ENCODE measurements at places on chromosomes 12 and 14.

- DNase-seq, result peak; percentile 48
These were observed 7.9 kb downstream of the DYNC1H1 start for GRCh38 chr14:101972126-101972866.

- DNase-seq, result no peak
These were observed 305.0 kb downstream of the NELL2 start for GRCh38 chr12:44571006-44571550.

- DNase-seq, result no peak
These were observed 157.0 kb upstream of the RMST start for GRCh38 chr12:97305651-97306050.

GRCh38 chr12:6961278-6961694, 9.2 kb downstream of the PHB2 start:
- DNase-seq, result no peak

- DNase-seq, result no peak
These were observed 27.6 kb upstream of the ARHGAP5 start for GRCh38 chr14:32049361-32050088.

DNA sequence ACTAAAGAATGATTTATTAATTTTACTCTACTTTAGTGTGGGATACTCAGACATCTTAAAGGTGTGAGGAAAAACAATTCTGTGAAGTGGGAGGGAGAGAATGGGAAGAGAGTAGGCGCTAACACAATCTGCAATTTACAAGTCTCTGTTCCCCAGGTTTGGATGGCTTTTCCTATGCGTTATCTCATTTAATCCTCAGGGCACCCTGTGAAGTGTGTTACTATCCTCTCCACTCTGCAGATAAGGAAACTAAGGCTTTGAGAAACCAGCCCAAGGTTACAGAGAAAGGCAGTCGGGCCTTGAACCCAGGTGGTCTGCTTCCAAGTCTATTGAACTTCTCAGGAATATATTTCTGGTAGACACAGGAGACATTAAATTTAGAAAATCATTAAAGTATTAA, 36.2 kb upstream of the TUBA1C start:
- no peak for DNase-seq

GRCh38 chr12:180445-180844, 33.5 kb downstream of the SLC6A12 start:
- no peak for DNase-seq

- no peak for DNase-seq
These were observed at the start of gene HOXC9 for GRCh38 chr12:54000116-54001114. TSS of gene HOXC9 (plus strand) at chr12:54000161. CDS start at chr12:54000189, 28 bp downstream.

DNA sequence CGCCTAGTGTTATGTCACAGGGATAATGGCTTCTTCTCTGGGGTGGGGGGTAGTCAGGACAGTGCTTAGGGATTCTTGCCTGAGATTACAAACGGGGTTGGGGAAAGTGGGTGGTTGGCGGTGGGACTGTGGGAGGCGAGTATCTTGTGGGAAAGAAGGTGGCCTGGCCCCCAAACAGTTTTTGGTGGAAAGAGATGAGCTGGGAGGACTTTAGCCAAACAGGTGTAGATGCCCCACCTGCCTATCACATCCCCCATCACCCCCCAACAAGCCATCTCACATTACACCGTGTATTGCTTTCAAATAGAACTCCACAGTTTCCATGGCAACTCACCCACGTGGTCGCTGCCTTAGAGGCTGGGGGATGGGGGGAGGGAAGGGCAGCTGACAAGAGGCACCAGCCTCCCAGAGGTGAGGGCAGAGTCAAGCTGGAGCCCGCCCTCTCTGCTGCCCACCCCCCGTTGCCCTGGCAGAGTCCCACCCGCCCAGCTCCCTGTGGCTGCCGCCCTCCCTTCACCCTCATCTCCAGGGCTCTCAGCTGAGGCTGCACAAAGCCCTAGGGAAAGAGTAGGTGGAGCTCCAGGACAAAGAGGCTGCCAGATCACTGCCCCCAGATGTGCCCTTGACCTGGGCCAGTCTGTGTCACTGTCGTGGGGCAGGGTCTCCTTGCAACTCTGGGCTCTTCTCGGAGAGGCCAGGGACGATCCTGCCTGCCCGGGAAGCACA, 98.3 kb downstream of the LRRC74A start:
- DNase-seq, result peak; percentile 75

GRCh38 chr14:53032161-53032803, 81.4 kb upstream of the FERMT2 start:
- no peak for DNase-seq

- no peak for DNase-seq
These were observed 20.6 kb upstream of the TMPRSS12 start for GRCh38 chr12:50822082-50822481.

DNA sequence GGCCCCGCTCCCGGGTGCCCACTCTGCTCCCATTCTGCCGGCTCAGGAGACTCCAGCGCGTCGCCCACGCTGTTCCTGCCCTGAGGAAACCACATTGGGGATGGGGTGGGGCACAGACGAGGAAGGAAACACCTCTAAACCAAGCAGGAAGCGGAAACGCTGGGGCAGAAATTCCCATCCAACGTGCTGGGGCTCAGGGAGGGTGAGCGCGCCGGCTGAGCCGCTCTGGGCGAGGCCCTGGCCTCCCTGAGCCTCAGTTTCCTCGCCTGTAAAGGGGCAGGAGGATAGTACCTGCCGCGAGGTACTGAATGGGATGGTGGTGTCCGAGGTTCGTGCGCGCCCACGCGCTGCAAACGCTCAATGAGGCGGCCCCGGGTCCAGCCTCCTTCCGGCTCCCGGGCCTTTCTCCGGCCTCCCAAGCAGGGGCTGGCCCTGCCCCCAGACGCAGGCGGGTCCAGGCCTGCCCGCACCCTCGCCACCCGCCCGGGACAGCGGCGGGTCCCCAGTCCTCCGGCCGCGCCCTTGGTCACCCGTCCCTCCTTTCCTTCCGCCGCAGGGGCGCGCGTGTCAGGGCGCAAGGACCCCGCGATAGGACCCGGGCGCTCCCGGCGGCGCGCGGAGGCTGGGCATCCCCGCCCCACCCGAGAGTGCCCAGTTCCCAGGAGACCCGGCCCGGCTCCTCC, 673 bp downstream of the BEGAIN start:
- DNase-seq, result peak; percentile 32

DNA sequence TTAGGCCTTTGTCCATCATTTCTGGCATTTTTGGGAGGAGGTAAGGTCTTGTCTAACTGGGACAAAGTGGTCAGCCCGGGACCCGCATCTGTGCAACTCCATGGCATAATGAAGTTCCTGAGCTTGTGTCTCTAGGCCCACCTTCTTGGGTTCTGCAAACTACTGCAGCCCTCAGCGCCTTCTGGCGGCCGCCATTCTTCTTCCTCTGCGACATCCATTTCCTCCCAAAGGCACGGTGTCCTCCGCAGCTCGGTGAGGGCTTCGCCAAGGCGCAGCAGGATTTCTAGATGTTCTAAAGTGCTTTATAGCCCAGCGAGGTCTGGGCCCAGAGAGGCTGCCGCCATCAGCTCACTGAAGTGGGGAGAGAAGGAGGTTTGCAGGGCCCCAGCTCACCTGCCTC, 134.4 kb upstream of the OR4E1 start:
- no peak for DNase-seq

GRCh38 chr12:4874671-4875070, 35.0 kb upstream of the KCNA1 start:
- no peak for DNase-seq

DNA sequence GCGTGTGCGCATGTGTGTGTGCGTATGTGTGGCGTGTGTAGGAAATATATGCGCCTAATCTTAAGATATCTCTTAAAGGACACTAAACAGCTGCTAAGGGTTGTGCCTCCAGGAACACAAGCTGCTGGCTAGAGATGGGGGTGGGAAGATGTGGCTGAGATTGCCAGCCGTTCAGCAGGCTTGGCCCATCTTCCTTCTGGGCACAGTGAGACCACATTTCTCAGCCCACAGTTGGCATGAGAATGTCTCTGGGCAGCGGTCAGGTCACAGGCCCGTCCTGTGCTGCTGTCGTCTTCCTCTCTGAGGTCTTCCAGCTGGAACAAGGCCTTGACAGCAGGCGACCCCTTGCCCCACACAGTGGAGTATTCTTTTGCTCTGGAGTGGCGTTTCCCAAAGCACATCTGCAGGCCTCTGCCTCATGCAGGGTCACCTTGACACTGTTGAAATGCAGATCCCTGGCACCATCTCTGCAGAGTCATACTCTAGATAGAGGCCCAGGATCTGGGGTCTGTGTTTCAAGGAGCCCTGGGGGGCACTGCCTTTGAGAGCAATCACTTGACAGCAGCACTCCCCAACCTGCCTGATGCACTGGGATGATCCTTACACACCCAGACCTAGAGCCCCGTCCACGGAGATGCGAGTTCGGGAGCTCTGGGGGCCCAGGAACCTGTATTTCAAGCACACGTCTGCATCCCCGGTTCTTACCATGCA, 335.5 kb upstream of the SFSWAP start:
- DNase-seq, result no peak

GRCh38 chr12:49795654-49796105, 32.5 kb downstream of the NCKAP5L start:
- no peak for DNase-seq

GRCh38 chr14:34502001-34502400, 37.5 kb downstream of the EAPP start:
- DNase-seq, result no peak

GRCh38 chr12:6965026-6965661, 5.3 kb downstream of the PHB2 start:
- peak; percentile 20 for DNase-seq

DNA sequence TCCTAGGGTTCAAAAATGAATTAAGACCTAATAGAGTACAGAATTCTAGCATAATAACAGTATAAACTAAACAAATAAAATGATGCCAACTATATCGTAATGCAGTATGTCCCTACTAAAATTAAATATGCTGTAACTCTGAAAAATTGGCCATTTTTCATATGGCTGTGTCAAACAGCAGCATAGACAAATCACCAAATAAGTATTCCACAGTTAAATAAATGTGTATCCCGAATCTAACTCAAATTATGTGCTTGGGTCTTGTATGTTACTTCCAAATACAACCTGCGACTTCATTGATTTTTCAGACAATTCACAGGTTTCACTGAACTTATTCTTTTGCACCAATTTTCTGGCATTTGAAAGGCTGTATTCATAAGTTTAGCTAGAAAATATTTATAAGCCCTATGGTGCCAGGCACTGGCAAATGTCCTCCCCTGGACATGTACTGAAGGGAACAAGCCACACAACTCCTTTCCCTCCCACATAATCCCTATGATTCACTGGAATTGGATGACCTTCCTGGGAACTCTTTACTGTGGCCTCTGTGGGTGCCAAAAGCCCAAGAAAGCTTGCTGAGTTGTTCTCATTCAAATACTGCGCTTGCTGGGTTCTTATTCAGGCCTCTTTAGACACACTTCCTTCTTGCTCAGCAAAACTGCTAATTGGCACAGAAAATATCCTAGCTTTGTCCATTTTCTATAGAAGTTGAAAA, 108.8 kb downstream of the KITLG start:
- DNase-seq, result no peak

- DNase-seq, result no peak
These were observed 56.2 kb upstream of the NTF3 start for GRCh38 chr12:5375547-5376295.

DNA sequence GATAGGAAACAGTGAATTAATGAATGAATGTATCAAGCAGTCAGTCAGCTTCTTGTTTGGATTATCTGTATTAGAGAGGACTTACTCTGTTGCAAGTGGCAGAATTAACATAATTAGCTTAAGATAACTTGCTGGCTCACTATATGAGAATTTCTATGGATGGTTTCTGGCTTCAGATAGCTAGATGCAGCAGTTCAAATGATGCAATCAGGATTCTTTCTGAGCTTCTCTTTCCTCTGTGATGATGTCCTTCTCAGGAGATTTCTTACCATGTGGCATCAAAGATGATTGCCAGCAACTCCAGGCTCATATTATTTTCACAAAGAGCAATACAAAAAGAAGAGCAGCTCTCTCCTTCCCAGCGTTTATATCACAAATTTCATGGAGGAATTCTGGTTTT, 30.7 kb downstream of the FRMD6 start:
- DNase-seq, result no peak

DNA sequence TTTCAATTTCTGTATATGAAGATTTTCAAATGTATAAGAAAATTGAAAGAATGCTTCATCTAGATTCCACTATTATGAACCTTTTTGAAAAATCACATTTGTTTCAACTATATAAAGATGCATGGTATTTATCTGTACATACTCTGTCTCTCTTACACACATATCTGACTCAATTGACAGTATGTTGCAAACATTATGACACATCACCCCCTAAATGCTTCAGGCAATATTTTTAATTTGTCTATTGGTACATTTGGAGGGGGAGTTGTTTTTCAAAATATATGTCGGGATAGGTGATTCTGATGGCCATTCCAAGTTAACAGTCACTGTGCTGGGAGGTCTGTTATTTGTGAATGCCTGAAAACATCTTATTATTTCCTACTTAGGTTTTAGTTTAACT, 14.4 kb downstream of the PCNX1 start:
- no peak for DNase-seq

GRCh38 chr12:83408146-83408545, 721.4 kb downstream of the TMTC2 start:
- DNase-seq, result no peak

GRCh38 chr14:98900798-98901197, 371.2 kb downstream of the BCL11B start:
- no peak for DNase-seq

- no peak for DNase-seq
These were observed 392.0 kb downstream of the FUT8 start for GRCh38 chr14:65804439-65805112.

DNA sequence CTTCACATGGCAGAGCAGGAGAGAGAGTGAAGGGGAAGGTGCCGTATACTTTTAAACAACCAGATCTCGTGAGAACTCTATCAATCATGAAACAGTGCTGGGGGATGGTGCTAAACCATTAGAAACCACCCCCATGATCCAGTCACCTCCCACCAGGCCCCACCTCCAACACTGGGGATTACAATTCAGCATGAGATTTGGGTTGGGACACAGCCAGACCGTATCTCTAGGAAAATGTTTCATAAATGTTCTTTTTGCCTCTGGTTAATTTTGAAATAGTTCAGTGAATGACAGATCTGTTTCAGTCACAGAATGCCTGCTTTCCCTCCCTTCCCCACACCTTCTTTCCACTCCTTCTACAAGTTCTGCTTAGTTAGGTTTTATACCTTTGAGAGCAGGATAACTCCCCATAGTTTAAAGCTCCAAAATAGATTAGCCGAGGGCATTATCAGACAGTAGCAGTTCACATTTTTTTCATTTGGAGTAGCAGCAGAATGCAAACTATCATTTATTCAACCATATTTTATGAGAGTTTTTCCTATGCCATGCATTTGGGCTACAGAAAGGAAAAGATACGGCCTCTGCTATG, 27.1 kb downstream of the PELI2 start:
- DNase-seq, result no peak

GRCh38 chr14:58798173-58798572, 160.4 kb downstream of the DACT1 start:
- DNase-seq, result no peak

DNA sequence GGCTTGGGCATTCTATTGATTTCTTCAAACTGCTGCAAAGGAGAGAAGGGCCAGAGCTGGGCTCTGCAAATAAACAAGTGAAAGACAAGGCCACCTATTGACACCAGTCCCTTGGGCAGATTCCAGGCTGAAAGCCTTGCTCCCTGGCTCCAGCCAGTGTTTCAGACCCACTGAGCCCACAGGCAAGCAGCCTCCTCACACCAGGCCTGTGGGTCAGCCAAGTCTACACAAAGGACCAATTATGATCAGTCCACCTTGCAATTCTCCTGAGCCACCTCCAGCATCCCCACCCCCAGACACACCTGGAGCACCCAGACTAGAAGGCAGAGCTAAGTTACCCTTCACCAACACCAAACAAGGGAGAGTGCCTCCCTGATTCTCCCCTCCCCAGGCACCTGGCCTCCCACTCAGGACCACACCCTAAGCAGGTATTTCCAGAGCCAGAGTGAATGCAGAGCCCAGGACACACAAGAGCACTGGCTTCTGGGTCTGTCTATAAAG, 13.8 kb downstream of the ACTN1 start:
- no peak for DNase-seq
